ENCODE measurements at places on chromosomes 1 and 21.
A peak's percentile ranks its signal among the peaks of the same experiment; 100 is the strongest.

DNA sequence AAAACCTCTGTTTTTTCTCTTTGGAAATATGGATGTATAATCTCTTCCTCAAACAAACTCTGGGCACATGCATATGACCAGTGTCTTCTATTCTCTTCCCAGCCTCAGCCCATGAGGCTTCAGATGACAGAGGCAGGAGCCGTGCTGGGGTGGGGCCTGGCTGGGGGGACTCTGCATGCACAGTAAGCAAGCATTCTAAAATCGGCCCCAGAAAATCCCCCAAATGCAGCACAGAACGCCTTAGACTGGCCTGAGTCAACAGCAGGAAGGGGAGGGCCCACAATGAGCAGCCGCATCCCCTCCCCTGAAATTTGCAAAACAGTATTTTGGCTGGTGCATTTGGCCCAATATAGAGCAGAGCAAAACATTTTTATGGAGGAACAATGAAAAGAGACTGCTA is 47.8 kb downstream of the ITPKB start:
- DNase-seq, result no peak

DNA sequence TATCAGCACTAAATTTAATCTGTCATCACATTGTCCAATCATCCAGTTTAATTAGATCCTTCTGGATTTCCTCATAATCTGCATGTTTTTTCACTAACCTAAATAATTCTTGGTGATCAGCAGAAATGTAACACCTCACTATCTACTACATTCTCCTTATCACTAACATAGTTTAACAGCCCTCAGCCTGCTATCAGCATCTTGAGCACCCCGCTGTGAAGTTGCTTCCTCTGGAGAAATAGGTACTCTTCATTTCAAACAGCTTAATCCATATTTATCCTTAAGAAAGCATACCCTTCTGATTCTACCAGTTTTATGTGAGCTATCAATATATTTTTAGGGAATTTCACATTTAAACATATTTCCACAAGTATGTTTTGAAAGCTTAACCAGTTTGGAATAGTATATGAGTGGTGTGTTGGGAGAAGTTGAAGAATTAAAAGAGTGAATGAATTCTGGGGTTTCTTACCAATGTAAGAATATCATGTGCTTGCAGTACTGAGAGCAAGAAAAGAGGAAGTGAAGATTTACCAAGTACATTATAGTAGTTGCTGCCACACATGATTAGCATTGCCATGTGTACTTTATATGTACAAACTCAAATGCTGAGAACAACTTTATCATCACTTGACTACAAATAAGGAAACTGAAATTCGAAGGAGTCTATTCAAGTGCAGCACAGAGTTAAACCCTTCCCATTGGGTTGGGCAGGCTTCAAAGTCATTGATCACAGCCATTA is 771.1 kb upstream of the ADGRL4 start:
- DNase-seq, result no peak

DNA sequence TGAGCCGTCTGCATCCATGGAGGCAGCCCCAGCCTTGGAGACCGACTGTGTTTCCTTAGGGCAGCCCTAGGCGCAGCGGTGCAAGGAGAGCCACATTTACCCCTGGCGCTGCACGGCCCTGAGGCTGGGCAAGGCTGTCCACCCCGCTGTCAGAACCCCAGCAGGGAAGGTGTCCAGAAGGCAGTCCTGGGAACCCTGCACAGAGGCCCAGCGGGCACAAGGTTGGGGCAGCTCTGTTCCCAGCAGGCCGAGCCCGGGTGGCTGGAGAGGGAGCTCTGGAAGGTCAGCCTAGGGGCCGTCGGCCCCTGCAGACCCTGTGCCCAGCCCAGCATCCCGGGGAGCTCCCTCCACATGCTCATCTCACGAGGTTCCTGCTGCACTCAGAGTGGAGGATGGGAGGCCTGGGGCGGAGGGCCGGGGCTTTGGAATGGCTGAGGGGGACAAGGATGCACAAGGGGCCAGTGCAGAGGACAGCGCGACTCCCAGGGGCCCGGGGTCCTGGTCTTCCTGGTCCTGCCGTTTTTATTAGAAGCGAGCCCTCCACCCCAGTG is 19.9 kb upstream of the SAMD11 start:
- DNase-seq, result no peak

GRCh38 chr21:42193131-42193671 is 25.7 kb upstream of the ABCG1 start:
- DNase-seq, result no peak

DNA sequence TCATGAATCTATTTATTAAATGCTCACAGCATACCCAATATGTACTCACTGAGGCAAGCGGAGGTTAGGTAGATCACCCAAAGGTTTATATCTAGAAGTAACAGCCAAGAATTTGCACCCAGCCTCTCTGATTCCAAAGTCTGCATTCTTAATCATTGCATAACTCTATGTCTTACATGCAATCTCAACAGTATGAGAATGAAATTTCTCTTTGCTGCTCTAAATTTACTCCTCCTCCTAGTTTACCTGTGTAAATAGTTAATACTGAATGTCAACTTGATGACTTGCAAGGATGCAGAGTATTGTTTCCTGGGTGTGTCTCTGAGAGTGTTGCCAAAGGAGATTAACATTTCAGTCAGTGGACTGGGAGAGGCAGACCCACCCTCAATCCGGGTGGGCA is 840.6 kb downstream of the BRINP3 start:
- DNase-seq, result no peak

GRCh38 chr1:232484856-232485255 is 145.1 kb downstream of the SIPA1L2 start:
- no peak for DNase-seq

DNA sequence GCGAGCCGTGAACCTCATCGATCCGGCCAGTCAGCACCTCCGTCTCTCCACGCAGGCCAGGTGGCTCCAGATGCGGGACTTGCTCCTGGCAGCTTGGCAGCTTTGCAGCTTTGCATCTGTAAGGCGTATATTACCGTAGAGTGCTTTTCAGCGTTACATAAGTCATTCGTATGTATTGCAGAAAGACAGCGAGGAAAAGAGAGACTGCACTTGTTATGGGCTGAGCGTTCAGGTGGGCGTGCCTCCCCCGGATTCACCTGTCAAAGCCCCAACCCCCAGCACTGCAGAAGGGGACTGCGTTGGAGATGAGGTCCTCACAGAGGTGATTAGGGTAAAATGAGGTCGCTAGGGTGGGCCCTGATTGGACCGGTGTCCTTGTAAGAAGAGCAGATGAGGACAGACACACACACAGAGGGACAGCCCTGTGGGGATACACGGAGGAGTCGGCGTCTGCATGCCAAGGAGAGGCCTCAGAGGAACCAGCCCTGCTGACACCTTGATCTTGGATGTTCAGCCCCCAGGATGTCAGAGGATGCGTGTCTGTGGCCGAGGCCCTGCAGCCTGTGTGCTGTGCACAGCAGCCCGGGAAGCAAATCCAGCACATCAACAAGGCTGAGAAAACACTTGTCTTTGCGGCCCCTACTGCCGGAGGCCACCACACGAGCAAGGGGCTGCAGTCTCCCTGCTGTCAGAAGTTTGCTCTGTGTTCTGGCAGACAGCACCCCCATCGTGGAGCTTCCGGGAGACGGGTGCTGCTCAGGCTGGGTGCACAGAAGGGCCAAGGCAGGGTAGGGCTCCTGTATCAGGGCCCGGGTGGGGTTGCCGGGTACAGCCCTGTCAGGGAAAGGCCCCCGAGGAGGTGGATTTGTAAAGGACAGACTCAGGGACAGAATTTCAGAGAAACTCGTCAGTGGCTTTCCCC is 10.9 kb upstream of the AGPAT3 start:
- no peak for DNase-seq

DNA sequence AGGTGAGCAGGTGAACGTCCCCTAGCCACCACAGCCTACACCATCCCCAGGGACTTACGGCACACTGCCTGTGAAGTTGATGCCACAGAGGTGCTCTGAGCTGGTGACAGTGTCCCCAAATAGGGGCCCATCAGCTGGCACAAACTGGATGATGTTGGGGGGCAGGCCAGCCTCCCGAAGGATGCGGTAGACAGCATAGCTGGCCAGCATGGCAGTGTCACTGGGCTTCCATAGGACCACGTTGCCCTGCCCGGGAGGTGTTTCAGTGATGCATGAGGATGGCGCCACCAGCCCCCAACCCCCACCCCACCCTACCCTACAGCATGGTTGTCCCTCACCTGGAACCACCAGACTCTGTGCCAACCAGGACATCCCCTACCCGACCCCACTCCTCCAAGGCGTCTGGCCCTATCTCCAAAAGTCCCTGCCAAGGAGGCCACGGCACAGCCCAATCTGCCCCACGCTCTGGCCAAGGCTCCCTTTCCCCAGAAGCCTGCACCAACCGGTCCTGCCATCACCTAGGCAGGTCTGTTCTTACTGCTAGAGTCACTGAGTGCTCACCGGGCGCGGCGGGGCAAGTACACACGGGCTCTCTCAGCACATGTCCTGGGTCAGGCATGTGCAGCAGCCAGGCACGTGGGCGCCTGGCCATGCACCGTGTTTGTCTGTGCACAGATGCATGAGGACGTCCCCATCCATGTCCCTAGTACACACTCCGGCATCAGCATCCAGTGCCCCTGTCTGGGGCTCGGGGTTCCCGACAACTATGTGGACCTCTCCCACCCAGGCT is 20.5 kb downstream of the ALDH4A1 start:
- DNase-seq, result no peak

GRCh38 chr1:81208441-81208840 is 592.3 kb upstream of the ADGRL2 start:
- no peak for DNase-seq

- DNase-seq, result peak; percentile 78
Observed at GRCh38 chr1:107056426-107057196, at the start of gene PRMT6. PRMT6 (plus strand) TSS chr1:107056674; CDS start chr1:107056716, 42 bp downstream.

DNA sequence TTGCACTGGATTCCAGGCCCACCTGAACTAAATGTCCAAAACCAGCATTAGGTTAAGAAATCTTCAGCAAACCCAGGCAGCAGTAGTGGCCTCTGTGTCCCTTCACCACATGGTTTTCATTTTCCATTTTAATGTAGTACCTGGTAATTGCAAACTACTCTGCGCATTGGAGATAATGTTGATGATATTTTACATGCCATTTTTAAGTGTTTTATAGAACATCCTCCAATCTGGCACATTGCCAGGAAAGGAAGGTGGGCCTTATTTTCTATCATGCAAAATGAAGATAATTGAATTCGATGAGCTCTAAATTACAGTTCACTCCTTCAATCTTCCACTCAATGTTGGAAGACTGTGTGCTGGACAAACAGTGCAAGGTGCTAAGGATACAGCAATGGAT is 89.5 kb downstream of the ZC3H11B start:
- no peak for DNase-seq

GRCh38 chr1:235503403-235504121 is 690 bp downstream of the B3GALNT2 start:
- peak; percentile 46 for DNase-seq

- DNase-seq, result no peak
Observed at GRCh38 chr1:160453443-160453842, 53.1 kb downstream of the VANGL2 start.

DNA sequence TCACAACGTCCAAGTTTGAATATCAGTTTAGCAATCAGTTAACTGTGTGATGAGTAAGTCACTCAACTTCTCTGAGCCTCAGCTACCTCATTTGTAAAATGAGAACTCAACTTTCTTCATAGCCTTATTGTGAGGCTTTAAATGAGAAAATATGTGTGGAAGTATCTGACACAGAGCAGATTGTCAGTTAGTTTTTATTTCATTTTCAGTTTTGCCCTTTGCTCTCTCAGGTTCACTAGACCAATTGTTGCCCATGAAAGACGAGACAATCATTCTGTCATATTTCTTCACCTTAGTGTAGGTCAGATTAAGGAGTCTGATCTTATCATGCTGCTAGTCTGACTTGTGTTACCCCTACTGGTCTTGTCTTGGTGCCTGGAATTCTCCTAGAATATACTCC is 232.8 kb upstream of the PTBP2 start:
- no peak for DNase-seq

- no peak for DNase-seq
Observed at GRCh38 chr1:109167001-109167506, 46.7 kb upstream of the SARS1 start.

DNA sequence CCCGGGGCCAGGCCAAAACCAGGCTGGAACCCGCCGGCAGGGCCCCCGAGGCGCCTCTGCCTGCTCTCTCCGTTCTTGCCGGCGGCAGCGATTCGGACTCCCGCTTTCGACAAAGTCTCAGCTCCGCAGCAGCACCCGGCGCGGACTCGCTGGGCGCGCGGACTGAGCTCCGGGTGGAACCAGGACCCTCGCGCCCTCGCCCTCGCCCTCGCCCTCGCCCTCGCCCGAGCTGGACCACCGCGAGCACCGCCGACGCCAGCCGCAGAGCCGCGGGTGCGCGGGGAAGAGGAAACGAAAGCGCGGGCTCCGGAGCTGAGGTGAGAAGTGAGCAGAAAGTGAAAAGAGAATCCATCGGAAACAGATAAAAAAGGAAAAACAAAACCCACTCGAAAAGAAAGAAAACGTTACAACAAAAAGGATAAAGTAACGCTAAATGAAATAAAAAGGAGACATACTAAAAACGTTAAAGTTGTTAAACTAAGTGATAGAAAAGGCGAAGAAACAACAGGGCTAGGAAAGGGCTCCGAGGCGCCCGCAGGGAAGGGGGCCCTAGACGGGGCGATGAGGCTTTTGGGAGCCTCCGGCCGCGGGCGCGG is 64.9 kb downstream of the MEF2D start:
- no peak for DNase-seq

DNA sequence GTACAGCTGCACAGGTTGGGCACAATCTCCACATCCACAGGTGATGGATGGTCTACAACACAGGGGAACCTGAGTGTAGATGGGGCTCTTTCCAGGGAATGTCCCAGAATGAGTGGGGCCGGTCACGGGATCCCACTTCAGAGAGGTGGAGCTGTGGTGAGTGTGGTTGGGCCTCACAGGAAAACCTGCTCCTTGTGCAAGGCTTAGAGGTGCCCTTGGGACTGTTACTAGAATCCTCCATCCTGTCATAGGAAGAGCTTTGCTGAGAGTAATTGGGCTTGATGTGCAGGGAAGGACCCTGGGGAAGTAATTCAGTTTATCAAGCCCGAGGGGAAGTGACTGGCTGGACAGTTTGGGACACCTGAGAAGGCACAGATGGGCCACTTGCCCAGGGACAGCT is 137.9 kb downstream of the ZSCAN20 start:
- no peak for DNase-seq

- no peak for DNase-seq
Observed at GRCh38 chr1:50272912-50273311, 150.3 kb downstream of the DMRTA2 start.

DNA sequence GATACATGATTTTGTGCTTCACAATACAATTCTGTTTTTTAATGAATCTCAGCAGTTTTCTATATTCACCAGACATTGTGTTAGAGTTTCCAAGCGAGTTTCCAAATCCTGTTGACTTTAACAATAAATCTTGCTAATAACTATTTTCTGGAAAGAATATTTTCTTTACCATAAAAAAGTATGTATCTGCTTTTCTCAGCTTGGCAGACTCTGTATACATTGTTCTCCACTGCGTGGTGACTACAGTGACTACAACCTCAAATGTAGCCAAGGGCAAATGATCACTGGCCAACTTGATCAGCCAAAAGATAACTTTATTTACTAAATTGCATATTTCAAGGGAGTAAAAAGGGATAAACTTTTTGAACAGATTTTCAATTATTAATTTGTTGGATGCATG is 325.9 kb upstream of the ADAMTS5 start:
- DNase-seq, result no peak

GRCh38 chr1:19123837-19124236 is 86.2 kb downstream of the UBR4 start:
- no peak for DNase-seq

- DNase-seq, result no peak
Observed at GRCh38 chr1:42928859-42929258, 29.8 kb downstream of the SLC2A1 start.

- DNase-seq, result no peak
Observed at GRCh38 chr1:102790997-102791396, 317.3 kb downstream of the COL11A1 start.

All from urinary bladder (tissue), 4 donors.